Activated CD4-positive, alpha-beta T cell treated with anti-CD3 and anti-CD28 coated beads, Interleukin-2, amount 50 U/mL, for 1 hour (primary cell): ENCODE measurements at places on chromosomes 3 and 15.

DNA sequence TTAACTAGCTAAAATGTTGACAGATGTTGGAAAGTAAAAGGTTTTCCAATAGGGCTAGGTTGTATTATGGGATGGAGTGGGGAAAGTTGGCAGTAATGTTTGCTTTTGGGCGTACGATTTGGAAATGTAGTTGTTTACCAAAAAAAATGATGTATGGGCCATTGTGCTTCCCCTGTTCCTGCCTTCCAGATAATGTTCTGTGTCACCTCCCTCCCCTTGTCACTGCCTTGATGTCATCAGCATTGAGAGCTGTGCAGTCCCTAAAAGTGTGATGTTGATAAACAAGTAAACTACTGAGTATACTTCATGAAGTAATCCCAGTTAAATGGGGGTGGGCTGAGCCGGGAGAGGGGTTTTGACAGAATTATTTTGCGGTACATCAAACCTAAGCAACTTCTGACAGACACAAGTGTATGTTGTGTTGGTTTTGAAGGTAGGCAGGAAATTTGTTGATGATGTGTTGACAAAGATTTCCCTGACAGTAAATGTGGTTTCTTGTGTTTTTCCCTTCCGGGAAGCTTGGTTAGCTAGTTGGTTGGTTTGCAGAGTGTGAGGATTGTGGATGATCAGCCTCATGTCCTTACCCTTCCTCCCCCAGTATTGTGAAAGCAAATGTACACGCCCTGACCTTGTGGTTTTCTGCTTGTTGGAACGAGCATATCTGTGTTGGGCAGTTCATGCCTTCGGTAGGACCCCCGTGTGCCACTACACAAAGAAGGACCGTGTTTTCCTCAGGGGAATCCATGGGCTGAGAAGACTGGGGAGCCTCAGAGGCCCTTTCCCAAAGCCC, 87.3 kb downstream of the PGPEP1L start:
- DNase-seq: no peak

- no peak for DNase-seq
Measured at GRCh38 chr3:95468331-95468730, 1346.1 kb upstream of the EPHA6 start.

DNA sequence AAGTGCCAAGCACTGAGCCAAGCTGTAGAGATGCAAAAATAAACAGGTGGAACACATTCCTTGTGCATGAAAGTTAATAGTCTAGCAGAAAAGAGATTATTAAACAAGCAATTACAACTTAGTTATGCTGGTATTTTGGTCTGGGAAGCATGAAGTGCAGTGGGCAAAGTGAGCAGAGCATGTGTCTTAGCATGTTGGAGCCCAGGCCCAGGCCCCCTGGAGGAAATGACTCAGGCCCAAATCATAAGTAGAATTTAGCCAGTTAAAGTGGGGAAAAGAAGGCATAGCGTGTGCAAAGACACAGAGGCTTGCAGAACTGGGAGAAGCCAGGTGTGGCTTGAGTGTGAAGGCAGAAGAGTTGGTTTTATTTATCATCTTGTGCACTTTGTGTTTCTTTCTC, 163.8 kb upstream of the ATP11B start:
- DNase-seq: no peak

DNA sequence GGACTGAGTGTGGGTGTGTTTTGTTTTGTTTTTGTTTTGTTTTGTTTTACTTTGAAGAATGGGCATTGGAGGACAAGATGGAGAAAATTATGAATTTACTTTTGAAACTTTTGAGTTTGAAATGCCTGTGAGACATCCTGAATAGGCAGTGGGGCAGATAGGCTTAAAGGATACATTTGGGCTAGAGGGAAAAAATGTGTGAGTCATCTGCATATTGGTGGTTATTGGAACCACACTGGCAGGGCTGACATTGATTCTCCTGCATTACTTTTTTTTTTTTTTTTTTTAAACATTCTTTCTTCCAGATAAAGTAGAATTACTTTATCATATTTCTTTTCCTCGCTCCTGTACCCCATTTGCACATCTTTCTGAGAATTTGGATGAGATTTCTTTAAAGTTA, 56.1 kb downstream of the CALML4 start:
- no peak for DNase-seq

DNA sequence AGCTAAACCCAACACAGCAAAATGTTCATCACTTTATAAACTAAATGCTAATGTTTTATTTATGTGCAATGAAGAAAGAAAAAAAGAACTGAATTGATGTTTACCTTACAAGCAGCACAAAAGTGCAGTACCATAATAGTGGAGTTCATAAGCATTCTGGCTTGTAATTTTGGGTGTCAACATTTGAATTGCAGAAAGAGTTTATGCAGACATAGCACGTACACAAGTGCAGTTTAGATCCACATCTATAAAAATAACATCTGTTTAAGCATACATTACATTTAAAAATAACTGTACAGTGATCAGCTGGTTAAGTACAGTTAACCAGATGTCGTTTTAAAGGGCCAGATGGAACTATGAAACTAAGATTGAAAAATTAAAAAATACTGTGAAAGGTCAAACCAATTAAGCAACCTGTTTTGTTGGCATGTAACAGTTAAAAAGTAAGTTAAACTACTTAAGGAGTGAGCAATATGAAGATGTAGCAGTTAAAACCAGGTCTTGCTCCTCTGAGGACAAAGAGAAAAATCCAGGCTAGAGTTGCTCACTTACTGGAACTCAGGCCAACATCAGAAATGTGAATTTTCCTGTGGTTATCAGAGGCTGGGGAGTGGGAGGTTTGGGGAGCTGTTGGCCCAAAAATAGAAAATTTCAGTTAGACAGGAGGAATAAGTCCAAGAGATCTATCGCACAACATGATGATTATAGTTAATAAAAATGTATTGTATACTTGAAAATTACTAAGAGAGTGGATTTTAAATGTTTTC, 204.9 kb upstream of the MDFIC2 start:
- DNase-seq: no peak
